Renal cortex interstitium (tissue), 15 donors: ENCODE measurements at places on chromosomes 3 and 15. TPM values are rescaled to one million over a fixed set of nuclear protein-coding genes. Genes with fewer than 3 reads are reported as not detected.

DNA sequence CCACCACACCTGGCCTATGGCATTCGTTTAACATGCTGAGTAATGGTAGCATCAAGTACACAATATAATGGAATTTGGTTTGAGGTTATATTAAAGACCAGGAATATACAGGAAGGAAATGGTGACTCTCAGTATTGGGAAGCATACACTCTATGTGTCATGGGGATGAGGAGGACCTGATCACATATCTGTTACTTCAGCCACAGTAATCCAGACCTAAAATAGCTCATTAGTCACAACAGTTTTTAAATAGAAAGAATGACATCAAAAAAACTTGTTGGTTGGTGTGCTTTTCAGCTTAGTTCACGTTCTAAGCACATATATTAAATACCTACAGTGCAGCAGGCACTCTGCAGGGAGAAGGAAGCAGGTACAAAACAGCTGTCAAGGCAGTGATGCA, 52.5 kb upstream of the ATP2C1 start:
- no peak for DNase-seq

GRCh38 chr15:39453620-39454019, 127.3 kb upstream of the THBS1 start:
- no peak for DNase-seq

SLC2A2 gene
- polyA plus RNA-seq: 18.7 TPM

ATP13A4 gene
- polyA plus RNA-seq: 0.72 TPM

VEPH1 gene
- 58.9 TPM for polyA plus RNA-seq

CGNL1 gene
- polyA plus RNA-seq: 65.1 TPM

C3orf18 gene
- 16.0 TPM for polyA plus RNA-seq

FRMD4B gene
- polyA plus RNA-seq: 42.4 TPM

CACNA2D2 gene
- 14.6 TPM for polyA plus RNA-seq
